ENCODE measurements at places on chromosomes 1 and 21. TPM values are rescaled to one million over a fixed set of nuclear protein-coding genes. Genes with fewer than 3 reads are reported as not detected.

Gene KDM5B
- 65.2 TPM for total RNA-seq

- H3K36me3 ChIP-seq: no peaks in the 10 kb centered on the region
- peak; percentile 95 for DNase-seq
- no peaks in the 10 kb centered on the region for H3K27me3 ChIP-seq
- peak overlapping the region; percentile 20 for H3K4me3 ChIP-seq
- peaks cover 20% of the 10 kb centered on the region for H3K4me1 ChIP-seq
- H3K27ac ChIP-seq: peak overlapping the region; percentile 94
Observed at GRCh38 chr1:9413071-9413876, 120.6 kb downstream of the SPSB1 start.

DNA sequence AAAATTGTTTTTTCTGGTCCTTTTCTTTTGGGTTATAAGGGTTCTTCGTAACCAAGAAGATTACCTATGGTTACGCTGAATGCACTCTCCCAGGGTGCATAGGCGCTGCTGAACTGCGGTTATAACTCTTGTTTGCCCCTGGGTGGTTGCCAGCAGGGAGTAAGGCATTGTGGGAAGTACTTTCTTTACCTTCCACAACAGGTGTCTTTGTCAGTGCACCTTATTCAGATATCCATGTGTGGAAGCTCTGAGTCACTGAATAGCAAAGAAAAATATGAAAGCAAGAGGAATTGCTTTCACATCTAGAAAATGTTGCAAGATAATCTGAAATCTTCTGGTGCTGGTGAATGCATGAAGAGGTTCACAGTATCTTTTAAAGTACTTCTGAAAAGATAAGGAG is 124.4 kb upstream of the CACYBP start:
- DNase-seq: no peak
- H3K27ac ChIP-seq: no peak overlapping the region
- no peaks in the 10 kb centered on the region for H3K27me3 ChIP-seq

DNA sequence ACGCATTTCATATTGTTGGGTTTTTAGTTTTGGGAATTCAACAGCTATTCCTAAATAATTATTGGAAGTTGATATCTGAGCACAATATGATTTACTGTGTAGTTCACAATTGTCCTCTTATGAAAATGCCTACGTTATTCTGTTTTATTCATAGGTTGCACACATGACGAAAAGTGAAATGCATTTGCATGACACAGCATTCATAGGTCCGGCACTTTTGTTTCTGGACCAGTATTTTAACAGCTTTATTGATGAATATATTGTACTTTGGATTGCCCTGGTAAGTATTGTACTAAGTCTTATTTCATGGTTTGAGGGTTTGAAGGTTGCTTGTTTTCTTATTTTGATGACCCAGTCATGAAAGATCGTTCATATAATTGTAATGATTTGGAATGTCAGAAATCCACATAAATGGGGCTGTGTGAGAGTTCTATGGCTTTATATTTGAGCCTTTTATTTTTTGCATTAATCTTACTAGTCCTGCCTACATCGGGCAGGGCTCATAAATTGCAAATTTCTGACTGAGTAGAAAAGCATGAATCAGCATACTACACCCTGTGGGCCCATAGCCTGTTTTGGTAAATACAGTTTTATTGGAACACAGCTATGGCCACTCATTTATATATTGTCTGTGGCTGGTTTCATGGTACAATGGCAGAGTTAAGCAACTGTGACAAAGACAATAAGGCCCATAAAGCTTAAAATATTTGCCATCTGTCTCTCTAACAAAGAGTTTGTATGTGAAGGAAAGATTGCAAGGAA is 17.0 kb downstream of the DENND2D start:
- no peak overlapping the region for H3K4me3 ChIP-seq
- no peak overlapping the region for H3K27ac ChIP-seq
- peaks cover 4% of the 10 kb centered on the region for H3K36me3 ChIP-seq
- H3K27me3 ChIP-seq: no peaks in the 10 kb centered on the region
- H3K4me1 ChIP-seq: no peaks in the 10 kb centered on the region

- H3K27me3 ChIP-seq: no peaks in the 10 kb centered on the region
- H3K4me3 ChIP-seq: no peak overlapping the region
- no peaks in the 10 kb centered on the region for H3K36me3 ChIP-seq
- no peak for DNase-seq
- no peaks in the 10 kb centered on the region for H3K4me1 ChIP-seq
- no peak overlapping the region for H3K27ac ChIP-seq
Observed at GRCh38 chr1:3029991-3030662, 8.9 kb downstream of the ACTRT2 start.

GRCh38 chr1:222643606-222643937 is 25.7 kb downstream of the MIA3 start:
- no peaks in the 10 kb centered on the region for H3K36me3 ChIP-seq
- no peak for DNase-seq
- no peaks in the 10 kb centered on the region for H3K27me3 ChIP-seq
- no peaks in the 10 kb centered on the region for H3K4me1 ChIP-seq
- H3K4me3 ChIP-seq: peak overlapping the region; percentile 100

Gene TCHH
- not detected for total RNA-seq

Gene SLAMF6
- total RNA-seq: not detected

Gene ITLN2
- not detected for total RNA-seq

DNA sequence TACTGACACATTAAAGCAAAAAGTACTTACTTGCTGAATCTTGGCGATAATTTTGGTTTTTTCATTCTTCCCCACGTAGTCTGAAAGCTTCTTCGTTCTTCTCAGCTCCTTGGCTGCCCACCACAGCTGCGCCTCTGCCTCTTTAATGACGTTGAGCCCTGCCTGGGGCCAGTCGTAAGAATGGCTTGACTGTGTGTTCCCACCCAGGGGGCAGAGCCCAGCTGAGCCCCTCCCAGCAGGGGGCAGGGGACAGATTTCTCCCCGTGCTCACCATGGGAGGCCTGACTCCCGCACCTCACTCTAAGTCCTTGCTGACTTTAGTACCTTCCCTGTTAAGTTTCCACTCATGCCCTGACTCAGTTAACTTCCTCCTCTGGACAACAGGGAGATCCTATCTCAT is 9.0 kb downstream of the CFAP298 start:
- DNase-seq: no peak
- no peak overlapping the region for H3K4me3 ChIP-seq

Gene PLD5
- not detected for total RNA-seq

Gene CYP4A11
- total RNA-seq: not detected

DNA sequence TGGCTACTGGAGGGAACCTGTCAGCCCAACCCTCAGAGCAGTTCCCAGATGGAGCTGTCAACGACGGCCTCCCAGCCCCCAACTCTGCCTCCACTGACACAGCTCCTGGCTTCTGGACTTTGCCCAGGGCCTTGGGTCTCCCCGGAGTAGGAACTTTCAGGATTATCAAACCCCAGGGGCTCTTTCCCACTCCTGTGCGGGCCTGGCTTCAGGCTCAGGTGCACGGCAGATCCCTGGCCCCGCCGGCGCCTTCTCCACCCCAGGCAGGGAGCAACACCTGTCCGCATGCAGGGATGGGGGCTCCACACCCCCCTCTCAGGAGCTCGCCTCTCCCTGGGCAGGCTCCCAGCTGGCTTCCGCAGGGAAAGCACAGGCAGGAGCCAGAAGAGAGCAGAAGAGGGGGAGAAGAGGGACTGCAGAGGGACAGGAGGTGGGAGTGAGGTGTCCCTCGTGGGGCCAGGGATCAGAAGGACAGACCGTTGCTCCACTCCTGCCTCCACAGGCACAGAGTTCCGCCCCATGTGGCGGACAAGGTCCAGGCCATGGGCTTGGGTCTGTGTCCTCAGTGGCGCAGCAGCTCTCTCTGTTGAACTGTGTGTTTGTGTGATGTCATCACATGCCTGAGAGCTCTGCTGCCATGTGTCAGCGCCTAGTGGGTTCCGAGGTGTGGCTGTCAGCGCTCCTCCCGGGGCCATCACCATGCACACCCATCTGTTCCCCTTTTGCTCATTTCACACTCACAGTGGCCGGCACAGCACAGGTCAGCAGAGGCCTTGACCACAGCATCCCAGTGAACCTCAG is 107.7 kb downstream of the PDE9A start:
- no peak for DNase-seq
- no peak overlapping the region for H3K27ac ChIP-seq
- H3K4me1 ChIP-seq: no peaks in the 10 kb centered on the region
- H3K27me3 ChIP-seq: no peaks in the 10 kb centered on the region
- H3K4me3 ChIP-seq: no peak overlapping the region

Gene ITGB2
- total RNA-seq: not detected

Gene TAF5L
- 13.6 TPM for total RNA-seq

Gene PTPRF
- 45.2 TPM for total RNA-seq

DNA sequence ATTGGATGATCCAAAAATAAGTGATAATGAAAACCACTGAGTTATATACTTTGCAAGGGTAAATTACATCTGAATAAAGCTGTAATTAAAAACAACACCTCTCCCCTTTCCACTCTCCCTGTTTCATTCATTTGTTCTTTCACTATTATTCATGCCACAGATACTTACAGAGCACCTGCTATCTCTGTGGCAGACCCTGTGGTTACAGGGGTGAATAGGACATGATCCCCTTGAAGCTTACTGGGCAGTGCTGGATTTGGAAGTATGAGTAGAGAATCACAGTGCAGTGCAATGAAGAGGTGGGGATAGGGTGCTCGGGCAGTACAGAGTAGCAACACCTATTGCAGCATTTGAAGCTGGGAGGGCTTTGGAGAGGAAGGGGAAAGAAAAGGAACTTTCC is 21.7 kb downstream of the ARV1 start:
- H3K4me1 ChIP-seq: no peaks in the 10 kb centered on the region
- H3K27me3 ChIP-seq: no peaks in the 10 kb centered on the region
- no peak overlapping the region for H3K4me3 ChIP-seq
- DNase-seq: no peak
- no peak overlapping the region for H3K27ac ChIP-seq
- peaks cover 17% of the 10 kb centered on the region for H3K36me3 ChIP-seq

Gene TEX38
- total RNA-seq: not detected

DNA sequence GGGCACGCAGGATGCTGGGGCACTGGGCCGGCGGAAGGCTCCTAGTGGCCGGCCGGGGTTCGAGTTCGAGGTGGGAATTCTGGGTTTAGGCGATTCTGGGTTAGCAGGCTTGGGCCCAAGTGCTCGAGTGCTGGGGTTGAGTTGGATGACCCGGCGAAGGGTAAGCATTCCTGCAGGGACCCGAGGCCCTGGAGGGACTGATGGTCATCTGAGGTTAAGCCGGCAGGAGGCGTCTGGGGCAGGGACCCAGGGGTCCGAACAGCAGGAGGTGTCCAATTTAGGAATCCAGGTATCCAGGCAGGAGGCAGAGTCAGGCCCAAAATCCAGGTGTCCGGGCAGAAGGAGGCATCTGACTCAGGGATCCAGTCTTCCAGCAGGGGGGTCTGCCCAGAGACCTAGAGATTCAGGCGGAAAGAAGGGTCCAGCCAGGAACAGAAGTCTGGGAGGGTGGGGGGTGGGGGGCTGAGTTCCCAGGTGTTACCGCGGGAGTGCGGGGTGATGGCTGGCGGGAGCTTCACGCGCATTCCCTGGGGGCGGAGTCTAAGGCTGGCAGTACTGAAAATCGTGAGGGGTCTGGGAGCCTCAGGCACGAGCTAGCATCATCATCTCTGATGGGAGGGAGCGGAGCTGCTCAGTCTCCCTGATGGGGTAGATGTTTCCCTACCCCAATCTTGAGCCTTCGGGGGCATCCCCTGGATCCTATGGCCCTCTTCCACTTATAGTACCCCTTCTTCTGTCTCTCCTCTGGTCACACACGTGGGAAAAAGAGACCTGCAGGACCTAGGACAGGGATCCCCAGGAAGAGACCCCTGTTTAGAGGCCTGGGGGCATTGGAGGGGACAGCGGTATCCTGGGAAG is 585 bp downstream of the GPR3 start:
- peak overlapping the region; percentile 91 for H3K27ac ChIP-seq
- no peaks in the 10 kb centered on the region for H3K36me3 ChIP-seq
- no peaks in the 10 kb centered on the region for H3K27me3 ChIP-seq
- peaks cover 24% of the 10 kb centered on the region for H3K4me1 ChIP-seq

DNA sequence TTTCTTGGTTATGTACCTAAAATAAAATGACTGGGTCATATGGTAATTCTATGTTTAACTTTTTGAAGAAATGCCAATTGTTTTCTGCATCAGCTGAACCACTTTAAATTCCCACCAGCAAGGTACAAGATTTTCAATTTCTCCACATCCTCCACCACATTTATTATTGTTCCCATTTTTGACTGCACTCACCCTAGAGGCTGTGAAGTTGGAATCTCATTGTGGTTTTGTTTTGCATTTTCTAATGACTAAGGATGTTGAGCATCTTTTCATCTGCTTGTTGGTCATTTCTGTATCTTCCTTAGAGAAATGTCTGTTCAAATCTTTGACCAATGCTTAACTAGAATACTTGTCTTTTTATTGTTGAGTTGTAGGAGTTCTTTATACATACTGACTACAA is 72.5 kb downstream of the ASTN1 start:
- no peaks in the 10 kb centered on the region for H3K4me1 ChIP-seq
- no peaks in the 10 kb centered on the region for H3K27me3 ChIP-seq
- peak; percentile 16 for DNase-seq
- H3K4me3 ChIP-seq: no peak overlapping the region
- no peak overlapping the region for H3K27ac ChIP-seq
- H3K36me3 ChIP-seq: no peaks in the 10 kb centered on the region

DNA sequence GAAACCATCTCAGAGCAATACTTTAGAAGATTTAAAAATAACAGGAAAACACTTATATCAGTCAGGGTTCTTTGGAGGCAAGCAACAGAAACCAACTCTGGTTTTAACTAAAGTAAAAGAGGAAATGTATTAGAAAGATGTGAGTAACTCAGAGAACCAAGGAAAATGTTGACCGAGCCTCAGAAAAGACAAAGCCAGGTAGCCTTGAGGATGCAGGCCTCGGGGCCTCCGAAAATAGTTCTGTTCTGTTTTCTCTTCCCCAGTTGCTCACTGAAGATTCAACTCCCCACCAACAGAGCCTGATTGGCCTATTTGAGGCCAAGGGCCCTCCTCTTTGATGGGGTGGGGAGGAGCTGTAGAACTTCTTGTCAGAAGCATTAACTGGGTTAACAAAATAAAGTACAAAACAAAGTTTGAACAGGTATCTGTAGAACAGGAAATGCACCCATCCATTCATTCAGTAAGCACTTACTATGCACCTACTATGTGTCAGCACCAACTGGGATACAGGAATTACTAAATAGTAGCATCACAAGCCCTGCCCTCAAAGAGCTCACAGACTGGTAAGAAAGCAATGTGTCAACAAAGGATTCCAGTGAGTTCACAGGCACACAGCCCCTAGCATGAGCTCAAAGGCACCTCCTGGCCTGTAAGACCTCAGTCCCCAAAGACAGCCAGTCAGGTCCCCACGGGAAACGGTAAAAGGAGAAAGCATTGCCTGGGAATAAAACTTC is 12.6 kb downstream of the SLAMF8 start:
- no peaks in the 10 kb centered on the region for H3K27me3 ChIP-seq
- no peak overlapping the region for H3K4me3 ChIP-seq
- DNase-seq: no peak
- H3K36me3 ChIP-seq: no peaks in the 10 kb centered on the region
- no peak overlapping the region for H3K27ac ChIP-seq
